ENCODE measurements at places on chromosomes 3 and 15.

- no peak for DNase-seq
These were observed 643.0 kb downstream of the NAALADL2 start for GRCh38 chr3:175502155-175502554.

DNA sequence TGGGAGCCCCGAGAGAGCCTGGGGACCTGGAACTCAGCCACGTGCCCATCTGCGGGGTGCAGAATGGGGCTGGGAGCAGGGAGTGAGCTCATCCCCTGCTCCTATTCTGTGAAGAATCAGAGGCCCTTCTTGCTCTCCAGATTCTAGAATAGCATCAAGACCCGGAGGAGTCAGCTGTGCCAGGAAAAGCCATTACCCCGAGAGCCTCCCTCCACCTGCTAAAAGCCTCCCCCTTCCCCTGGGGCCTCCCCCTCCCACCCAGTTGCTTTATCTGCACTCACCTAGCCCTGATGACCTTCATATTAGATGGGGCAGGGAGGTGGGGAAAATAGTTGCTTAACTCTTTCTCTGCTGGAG lies 23.1 kb downstream of the CCDC33 start:
- no peak for DNase-seq

DNA sequence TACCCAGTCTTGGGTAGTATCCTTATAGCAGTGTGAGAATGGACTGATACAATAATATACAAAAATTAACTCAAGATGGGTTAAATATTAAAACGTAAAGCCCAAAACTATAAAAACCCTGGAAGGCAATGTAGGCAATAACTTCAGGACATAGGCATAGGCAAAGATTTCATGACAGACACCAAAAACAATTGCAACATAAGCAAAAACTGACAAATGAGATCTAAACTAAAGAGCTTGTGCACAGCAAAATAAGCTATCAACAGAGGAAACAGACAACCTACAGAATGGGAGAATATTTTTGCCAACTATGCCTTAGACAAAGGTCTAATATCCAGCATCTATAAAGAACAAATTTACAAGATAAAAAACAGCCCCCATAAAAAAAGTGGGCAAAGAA lies 204.8 kb upstream of the CCDC54 start:
- DNase-seq: no peak

GRCh38 chr3:105083945-105084344 lies 282.8 kb upstream of the ALCAM start:
- DNase-seq: no peak
